Fibroblast of lung (primary cell): ENCODE measurements at places on chromosomes 1 and 21. TPM values are rescaled to one million over a fixed set of nuclear protein-coding genes. Genes with fewer than 3 reads are reported as not detected.

DNA sequence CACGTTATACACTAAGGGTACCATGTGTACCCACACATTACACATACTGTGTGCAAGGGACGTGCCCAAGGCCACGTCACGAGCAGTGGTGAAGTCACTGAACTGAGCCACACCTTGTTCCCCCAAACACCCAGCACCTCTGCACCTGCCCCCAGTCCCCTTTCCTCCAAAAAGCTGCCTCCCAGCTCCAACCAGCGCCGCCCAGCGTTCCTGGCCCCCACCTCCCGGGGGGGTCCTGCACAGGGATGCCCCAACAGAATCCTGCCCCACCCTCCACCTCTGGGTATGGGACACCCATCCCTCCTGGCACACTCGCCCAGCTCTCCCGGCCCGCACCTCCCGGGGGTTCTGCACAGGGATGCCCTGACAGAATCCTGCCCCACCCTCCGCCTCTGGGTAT, 54.1 kb downstream of the CHD5 start:
- no peak for DNase-seq

GRCh38 chr1:209810783-209811182, 4.8 kb upstream of the IRF6 start:
- no peak for DNase-seq

DNA sequence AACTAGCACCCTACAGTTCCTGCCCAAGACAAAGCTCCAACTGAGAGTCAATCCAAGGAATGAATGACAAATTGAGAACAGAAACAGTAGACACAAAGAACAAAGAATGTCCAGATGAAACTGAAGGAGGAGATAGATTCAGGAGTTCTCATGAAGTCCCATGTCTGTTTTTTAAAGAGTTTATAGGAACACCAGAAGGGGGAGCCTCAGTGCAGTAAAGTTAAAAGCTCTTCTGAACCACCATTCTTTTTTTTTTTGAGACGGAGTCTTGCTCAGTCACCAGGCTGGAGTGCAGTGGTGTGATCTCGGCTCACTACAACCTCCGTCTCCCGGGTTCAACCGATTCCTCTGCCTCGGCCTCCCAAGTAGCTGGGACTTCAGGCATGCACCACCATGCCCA, 323.6 kb downstream of the MRPL39 start:
- peak; percentile 57 for DNase-seq

DNA sequence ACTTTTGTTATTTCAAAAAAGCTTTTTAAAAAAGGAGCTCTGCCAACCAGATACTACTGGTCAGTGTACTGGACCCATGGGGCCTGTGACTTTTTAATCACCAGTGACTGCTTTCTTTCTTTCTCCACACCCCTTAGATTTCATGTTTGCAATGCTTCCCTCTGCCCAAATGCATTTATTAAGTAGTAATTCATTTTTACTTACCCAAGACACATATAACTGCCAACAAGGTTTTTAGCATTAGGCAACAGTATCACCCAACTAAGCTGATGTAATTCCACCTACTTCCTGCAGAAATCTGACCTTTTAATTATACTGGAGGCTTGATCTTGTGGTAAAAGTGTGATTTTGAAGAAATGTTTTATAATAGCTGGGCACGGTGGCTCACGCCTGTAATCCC, 12.5 kb downstream of the MECR start:
- no peak for DNase-seq

Gene FAM72B
- 0.51 and 2.3 TPM in 2 replicates for total RNA-seq

- peak; percentile 70 for DNase-seq
Observed at GRCh38 chr1:6601923-6602668, 573 bp downstream of the KLHL21 start.

- DNase-seq, result no peak
Observed at GRCh38 chr1:6700853-6701436, 671 bp downstream of the DNAJC11 start.

Gene CD84
- total RNA-seq, result under 0.01 TPM in 1 of 2 replicates, not detected in the other

DNA sequence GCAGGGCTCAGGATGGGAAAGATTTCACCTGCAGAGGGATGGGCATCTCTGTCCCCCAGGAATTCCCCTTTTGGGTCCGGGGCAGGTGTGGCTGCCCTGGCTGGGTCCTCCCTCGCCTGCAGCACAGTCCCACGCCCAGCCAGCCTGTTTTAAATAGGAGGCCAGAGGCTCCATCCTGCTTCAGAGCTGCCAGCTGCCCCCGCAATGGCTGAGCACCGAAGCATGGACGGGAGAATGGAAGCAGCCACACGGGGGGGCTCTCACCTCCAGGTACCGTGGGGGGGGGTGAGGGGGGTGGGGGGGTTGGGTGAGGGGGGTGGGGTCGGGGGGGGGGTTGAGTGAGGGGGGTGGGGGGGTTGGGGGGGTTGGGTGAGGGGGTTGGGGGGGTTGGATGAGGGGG, 3.6 kb downstream of the SCNN1D start:
- DNase-seq, result no peak

DNA sequence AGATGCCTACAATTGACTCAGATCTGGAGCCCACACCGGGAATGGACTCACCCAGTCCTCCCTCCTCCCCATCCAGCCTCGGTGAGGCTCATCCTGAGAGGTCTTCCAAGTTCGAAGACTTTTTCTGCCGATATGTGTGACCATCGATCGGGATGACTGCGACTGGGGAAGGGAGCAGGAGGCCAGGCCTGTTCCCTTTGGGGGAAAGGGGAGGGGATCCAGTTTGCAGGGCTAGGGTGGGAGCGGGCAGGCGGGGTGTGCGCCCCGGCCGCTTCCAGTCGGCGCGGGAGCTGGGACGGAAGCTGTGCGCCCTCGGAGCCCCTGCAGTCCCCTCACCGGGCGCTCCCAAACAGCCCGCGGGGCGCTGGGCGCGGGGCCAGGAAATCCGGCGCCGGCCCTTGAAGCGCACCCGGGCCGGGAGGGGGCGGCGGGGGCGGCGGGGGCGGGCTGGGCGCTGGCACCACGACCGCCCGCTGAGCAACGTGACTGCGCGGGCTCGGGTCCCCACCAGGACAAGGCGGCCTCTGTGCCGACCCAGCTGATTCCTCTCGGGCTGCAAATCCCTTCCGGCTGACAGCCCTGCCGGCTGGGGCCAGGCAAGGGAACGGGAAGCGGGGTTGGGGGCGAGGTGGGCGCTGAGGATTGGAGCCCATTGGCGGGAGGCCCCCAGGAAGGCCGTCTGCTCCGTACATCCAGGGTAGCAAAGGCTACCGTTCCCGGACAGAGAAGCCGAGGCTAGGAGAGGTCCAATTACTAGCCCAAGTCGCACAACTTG, 103.9 kb downstream of the EBNA1BP2 start:
- peak; percentile 10 for DNase-seq

Gene RNF223
- total RNA-seq, result not detected in 2 replicates

Gene TAL1
- total RNA-seq, result under 0.01 TPM in 1 of 2 replicates, not detected in the other
